ENCODE measurements at places on chromosomes 7 and 10.

DNA sequence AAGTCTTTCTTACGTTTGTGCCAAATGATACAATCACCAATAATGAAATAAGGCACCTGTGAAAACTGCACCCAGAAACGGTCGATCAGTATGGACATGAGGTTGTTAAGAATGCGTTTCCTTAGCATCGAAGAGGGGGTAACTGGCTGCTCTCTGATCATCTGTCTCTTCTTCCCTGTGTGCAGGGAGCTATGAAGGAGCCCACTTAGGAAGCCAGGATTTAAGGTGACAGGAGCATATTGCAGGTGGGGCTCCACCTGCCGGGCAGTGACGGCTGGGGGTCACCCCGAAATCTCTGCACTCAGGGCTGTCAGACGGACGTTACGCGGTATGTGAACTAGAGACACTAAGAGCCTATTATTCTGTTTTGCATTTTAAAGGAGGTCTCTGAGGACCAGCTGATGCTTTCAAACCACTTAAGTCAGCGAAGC lies 64.5 kb downstream of the CARD11 start:
- no peak for DNase-seq

DNA sequence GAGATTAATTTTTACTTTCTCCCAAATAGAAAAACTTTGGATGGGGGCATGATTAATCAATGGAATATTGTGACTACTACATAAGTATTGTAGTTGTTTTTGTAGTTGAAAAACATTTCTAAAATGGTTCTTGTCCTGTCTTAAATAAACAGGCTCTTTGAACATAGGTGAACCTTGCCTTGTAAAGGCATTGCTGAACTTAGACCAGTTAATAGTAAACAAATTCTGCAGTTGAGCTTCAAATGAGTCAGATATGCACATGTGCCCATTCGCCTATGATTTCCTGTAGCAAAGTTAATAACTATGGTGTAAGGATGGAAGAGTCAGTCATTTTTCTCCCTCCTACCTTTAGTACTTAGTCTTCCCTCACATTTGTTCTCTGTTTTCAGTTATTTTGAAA lies 22.6 kb downstream of the CUTC start:
- DNase-seq, result no peak

GRCh38 chr10:64534616-64535015 lies 1013.4 kb downstream of the REEP3 start:
- DNase-seq, result no peak

- DNase-seq, result no peak
Measured at GRCh38 chr7:83441-83840, 108.9 kb upstream of the FAM20C start.
